Renal cortical epithelial cell (primary cell): ENCODE measurements at places on chromosomes 2 and 18. TPM values are rescaled to one million over a fixed set of nuclear protein-coding genes. Genes with fewer than 3 reads are reported as not detected.

MSGN1 gene
- not detected in 2 replicates for total RNA-seq

CPO gene
- total RNA-seq, result 1.1 TPM in 1 of 2 replicates, not detected in the other

DSC1 gene
- not detected in 2 replicates for total RNA-seq

IL36G gene
- total RNA-seq, result not detected in 2 replicates
